ENCODE measurements at places on chromosomes 2 and 18. TPM values are rescaled to one million over a fixed set of nuclear protein-coding genes. Genes with fewer than 3 reads are reported as not detected.

CD226 gene
- 6.4 TPM for total RNA-seq

IL37 gene
- total RNA-seq = not detected

DYNAP gene
- total RNA-seq = not detected

KIAA2012 gene
- 0.09 TPM for total RNA-seq

LYPD1 gene
- 29.3 TPM for total RNA-seq

CDH2 gene
- 523 TPM for total RNA-seq

CAPN14 gene
- 0.14 TPM for total RNA-seq

ZSCAN30 gene
- total RNA-seq = 14.8 TPM

LINC00305 gene
- total RNA-seq = not detected

SEPTIN10 gene
- 56.4 TPM for total RNA-seq

PREB gene
- 41.3 TPM for total RNA-seq

ZC3H6 gene
- 6.7 TPM for total RNA-seq

DNAH7 gene
- 0.30 TPM for total RNA-seq

APCDD1 gene
- total RNA-seq = not detected

SLC4A3 gene
- total RNA-seq = 6.6 TPM

AQP12B gene
- not detected for total RNA-seq

FIGN gene
- 1.2 TPM for total RNA-seq

ROCK2 gene
- 30.0 TPM for total RNA-seq

CYP1B1 gene
- 0.78 TPM for total RNA-seq

MREG gene
- 2.7 TPM for total RNA-seq

RESP18 gene
- total RNA-seq = not detected

ABCB11 gene
- not detected for total RNA-seq

FBLN7 gene
- 0.30 TPM for total RNA-seq

KRTCAP3 gene
- not detected for total RNA-seq

NBAS gene
- total RNA-seq = 150 TPM

SULT1C2 gene
- total RNA-seq = not detected

LIMS1 gene
- 123 TPM for total RNA-seq

CD8B2 gene
- not detected for total RNA-seq

SH3BP4 gene
- total RNA-seq = 15.4 TPM

DCC gene
- not detected for total RNA-seq

ARHGEF4 gene
- 7.4 TPM for total RNA-seq

NGEF gene
- 3.4 TPM for total RNA-seq

NBEAL1 gene
- 69.1 TPM for total RNA-seq

GNAL gene
- total RNA-seq = 0.32 TPM

AKAIN1 gene
- not detected for total RNA-seq

FEV gene
- not detected for total RNA-seq

SUCLG1 gene
- 35.8 TPM for total RNA-seq

MRPL33 gene
- 75.2 TPM for total RNA-seq

HRH4 gene
- 0.05 TPM for total RNA-seq

PLCL1 gene
- 1.5 TPM for total RNA-seq

CYTIP gene
- not detected for total RNA-seq

CYP27C1 gene
- total RNA-seq = not detected

SP5 gene
- not detected for total RNA-seq
